Spinal cord (tissue), 10 donors: ENCODE measurements at places on chromosomes 6 and 20. TPM values are rescaled to one million over a fixed set of nuclear protein-coding genes. Genes with fewer than 3 reads are reported as not detected.

Gene ZNF133
- 31.7 TPM for total RNA-seq

Gene LIN28B
- 0.44 TPM for total RNA-seq

Gene NR2E1
- total RNA-seq = not detected

Gene TENT5A
- total RNA-seq = 35.3 TPM

Gene DNAAF9
- total RNA-seq = 35.6 TPM

Gene FAM209B
- total RNA-seq = not detected

Gene ENPP3
- 2.1 TPM for total RNA-seq

Gene NOTCH4
- 8.5 TPM for total RNA-seq

Gene SMIM26
- 68.6 TPM for total RNA-seq

Gene SCGN
- 1.2 TPM for total RNA-seq

Gene VGLL2
- total RNA-seq = 0.11 TPM

Gene SLC12A5
- 26.2 TPM for total RNA-seq

Gene NRSN1
- total RNA-seq = 3.2 TPM

Gene CFB
- total RNA-seq = 11.6 TPM

Gene RFX6
- not detected for total RNA-seq

Gene MCUR1
- total RNA-seq = 22.6 TPM

Gene TRIM31
- not detected for total RNA-seq

Gene MMP24
- total RNA-seq = 15.3 TPM

Gene ANKEF1
- total RNA-seq = 3.9 TPM

Gene FILIP1
- total RNA-seq = 10.4 TPM

Gene GZF1
- 22.6 TPM for total RNA-seq

Gene BFSP1
- total RNA-seq = 2.2 TPM

Gene MATN4
- 13.0 TPM for total RNA-seq

Gene ZNF184
- 18.9 TPM for total RNA-seq

Gene HRH3
- total RNA-seq = 1.8 TPM

Gene THEMIS
- total RNA-seq = 0.06 TPM

Gene SLC22A16
- total RNA-seq = 1.3 TPM

Gene FNDC11
- total RNA-seq = 1.0 TPM
